ENCODE measurements at places on chromosomes 3 and 15. TPM values are rescaled to one million over a fixed set of nuclear protein-coding genes. Genes with fewer than 3 reads are reported as not detected.
A peak's percentile ranks its signal among the peaks of the same experiment; 100 is the strongest.

- DNase-seq: no peak
Observed at GRCh38 chr15:90838139-90838538, 30.2 kb upstream of the FURIN start.

DNA sequence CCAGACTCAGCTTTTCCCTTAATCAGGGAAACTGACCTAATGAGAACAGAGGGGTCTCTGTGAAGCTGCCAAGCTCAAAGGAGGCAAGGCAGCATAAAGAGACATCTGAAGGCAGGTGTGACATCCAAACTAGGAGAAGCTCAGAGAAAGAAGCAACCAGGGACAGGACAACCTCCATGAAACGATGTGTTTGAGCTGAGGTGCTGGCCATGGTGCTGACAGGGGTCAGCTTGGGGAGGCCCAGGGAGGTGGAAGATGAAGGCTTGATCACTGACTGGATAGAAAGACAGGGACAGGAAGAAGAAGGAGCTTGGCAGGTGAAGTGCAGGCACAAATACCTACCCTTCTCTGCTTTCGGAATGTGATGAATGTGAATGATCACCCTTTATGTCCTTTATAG, 179.5 kb upstream of the NSMCE3 start:
- peak; percentile 17 for DNase-seq

GRCh38 chr3:161221806-161222600, 892 bp downstream of the NMD3 start:
- DNase-seq: peak; percentile 61

DNA sequence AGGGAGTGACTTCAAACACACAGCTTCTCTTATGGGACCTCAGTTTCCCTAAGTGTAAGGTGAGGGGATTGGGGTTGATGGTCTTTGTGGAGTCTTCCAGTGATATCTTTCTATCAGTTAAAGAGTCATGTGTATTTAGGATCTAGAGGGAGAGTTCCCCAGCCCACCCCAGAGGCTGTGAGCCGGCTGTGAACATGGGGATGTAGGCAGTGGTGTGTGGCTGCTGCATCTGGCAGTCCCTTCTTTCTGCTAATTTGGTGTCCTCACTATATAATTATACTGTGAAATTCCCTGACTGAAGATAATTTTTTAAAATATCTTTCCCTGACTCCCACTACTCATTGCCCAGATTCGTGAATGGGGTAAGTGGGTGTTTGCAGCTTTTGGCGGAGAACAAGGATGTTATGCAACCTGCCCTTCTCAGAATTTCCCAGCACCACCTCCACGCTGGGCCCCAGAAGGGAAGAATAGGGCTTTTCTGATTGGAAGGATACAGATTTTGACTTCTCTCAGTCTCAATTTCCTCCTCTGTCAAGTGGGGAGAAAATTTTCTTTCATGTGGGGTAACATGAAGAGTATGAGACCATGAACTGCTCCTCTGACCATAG, 79.0 kb upstream of the RASGRF1 start:
- DNase-seq: no peak

DNA sequence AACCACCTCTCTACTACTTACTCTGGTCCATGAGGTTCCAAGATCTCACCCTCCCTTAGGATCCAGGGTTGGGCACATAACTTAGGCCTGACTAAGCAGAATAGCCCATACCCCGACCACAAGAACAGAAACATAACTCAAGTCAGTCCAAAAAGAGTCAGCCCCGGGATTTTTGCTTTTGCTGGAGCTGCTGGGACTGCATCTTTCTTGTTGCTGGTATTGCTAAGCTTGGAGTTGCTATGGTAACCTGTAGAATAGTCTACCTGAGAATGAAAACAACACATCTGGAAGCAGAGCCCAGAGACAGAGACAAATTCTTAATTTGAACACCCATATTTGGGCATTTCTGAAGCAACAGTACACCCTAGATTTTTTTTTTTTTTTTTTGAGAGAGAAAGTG, 6.5 kb downstream of the RUBCN start:
- no peak for DNase-seq

- no peak for DNase-seq
Observed at GRCh38 chr3:72158639-72159326, 373.8 kb upstream of the PROK2 start.

- DNase-seq: no peak
Observed at GRCh38 chr15:92770641-92771040, 115.1 kb upstream of the FAM174B start.

DNA sequence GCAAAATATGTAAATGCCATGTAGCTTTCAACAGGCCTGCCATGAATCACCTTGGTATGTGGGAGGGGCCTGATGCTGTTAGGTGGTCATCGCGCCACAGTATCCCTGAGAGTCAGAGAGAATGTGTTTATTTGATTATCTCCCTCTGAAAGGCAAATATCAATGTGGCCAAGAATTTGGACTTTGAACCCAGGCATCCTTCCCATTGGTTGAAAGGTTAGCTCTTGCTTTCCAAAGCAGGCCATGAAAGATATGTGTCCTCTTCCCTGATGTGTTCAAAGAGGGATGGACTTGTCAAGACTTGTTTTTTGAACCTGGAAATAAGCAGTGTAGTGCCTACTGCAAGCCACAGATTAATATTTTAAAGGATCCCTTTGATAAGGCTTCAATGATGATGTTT, 36.7 kb downstream of the SRP14 start:
- DNase-seq: no peak

- no peak for DNase-seq
Observed at GRCh38 chr3:20396335-20396734, 210.3 kb upstream of the SGO1 start.

- peak; percentile 64 for DNase-seq
Observed at GRCh38 chr3:136142592-136142991, 53.5 kb downstream of the MSL2 start.

GRCh38 chr3:5191555-5192304, 4.2 kb downstream of the EDEM1 start:
- no peak for DNase-seq

GRCh38 chr3:122312826-122313225, 12.2 kb upstream of the CSTA start:
- no peak for DNase-seq

DNA sequence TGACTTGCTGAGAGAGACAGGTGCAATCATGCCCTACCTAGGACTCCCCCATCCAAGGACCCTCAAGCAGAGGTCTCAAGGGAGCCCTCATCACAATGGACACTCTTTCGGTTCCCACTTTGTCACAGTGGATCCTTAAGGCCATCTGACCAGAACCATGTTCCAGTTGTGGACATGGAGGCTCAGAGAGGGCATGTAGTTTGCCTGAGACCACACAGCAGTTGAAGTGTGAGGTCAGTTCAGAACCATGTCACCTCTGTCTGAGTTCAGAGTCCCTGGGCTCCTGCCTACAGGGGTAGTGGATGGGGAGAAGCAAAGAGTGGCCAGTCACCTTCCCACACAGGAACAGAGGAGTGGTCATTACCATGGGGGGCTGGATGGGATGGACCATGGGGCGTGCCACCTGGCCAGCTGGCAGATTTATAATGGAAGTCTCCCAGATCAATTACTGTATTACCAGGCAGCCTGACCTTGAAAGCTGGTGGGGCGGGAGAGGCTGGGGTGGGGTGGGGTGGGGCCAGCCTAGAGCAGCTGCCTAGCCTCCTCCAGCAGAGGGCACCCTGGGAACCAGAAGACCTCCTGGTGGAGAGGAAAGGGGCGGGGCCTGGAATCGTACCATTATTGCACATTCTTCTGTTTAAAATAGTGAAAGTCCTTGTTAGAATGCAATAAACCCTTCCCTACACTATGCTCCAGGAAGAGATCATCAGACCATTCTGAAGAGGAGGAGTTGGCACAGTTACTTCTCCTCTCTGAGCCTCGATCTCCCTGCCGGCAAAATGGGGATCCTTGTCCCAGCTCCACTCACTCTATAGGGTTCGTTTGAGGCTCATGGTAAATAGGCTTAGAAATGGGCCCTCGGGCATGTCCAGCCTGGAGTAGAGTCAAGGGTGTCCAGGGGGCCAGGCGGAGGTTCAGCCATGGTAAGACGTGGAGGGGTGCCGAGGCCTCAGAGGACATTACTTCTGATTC, 26.9 kb upstream of the LINGO1 start:
- DNase-seq: peak; percentile 62

- DNase-seq: no peak
Observed at GRCh38 chr3:25547943-25548674, 116.6 kb downstream of the TOP2B start.

GRCh38 chr15:47218295-47218694, 499.0 kb upstream of the SEMA6D start:
- no peak for DNase-seq

DNA sequence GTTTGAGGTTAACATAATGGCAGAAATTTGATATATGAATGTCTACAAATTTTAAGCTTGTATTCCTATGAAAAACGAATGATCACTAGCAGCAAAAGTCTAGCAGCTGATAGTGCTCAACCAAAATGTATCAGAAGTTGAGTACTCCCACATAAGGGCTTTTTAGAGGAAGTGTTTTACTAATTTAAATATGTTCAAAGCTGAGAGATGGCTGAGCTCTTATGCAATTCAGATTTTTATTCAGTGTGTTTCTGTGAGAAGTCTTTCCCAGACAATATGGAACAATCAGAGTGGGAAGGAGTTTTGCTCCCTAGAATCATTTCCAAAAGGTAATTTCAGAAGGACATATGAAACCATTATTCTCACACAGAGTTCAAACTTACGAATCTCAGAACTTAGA, 327.0 kb downstream of the ZPLD1 start:
- no peak for DNase-seq

- DNase-seq: peak; percentile 88
Observed at GRCh38 chr15:68479406-68479805, 47.4 kb upstream of the ITGA11 start.

DNA sequence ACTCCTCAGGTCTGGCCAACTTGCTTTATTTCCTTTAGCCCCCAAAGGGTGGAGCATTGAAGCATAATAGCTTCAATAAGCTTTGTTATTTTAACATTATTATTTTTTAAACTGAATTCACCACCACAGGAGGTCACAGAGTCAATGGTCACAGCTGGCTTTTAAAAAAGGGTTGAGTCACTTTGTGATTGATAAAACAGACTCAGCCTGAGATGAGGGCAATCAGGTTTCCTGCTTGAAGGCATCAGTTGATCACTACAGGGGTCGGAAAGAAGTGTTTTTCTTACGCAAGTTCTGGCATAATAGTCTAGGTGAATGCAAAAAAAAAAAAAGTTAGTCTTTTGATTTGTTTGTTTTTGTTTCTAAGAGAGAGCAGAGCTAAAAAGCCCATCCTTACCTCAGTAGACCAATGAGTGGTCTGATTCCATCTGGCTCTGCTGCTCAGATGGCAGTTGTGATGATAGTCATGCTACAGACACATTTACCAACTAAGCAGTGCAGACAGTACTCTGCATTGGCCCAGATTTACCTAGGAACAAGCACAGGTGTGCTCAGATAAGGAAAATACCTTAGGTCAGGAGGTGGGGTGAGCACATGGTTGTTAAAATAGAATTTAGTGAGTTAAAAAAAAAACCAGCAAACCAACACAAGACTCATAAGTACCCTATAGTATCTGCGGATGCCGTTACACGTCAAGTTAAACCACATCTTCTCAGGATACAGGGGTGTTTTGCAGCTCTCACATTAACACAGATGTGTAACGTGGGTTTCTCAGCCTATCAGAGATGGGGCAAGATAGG, 22.6 kb downstream of the ZNF80 start:
- no peak for DNase-seq

DNA sequence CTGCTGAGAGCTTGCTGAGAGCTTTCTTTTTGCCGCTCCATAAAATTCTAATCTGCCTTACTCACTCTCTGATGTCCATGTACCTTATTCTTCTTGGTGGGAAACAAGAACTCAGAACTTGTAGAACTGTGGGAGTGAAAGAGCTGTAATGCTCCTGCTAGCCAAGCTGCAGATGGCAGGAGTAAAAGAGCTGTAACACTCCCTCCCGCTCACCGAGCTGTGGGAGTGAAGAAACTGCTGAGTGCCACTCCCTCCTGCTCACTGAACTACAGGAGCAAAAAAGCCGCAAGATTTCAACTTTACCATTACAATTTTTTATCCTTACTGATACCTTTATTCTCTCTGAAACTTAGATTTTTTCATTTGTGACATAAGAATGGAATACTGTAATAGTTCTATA, 199.1 kb downstream of the SI start:
- peak; percentile 4 for DNase-seq

- no peak for DNase-seq
Observed at GRCh38 chr3:39433642-39434041, 27.1 kb downstream of the RPSA start.

GRCh38 chr3:73575519-73575918, 49.2 kb downstream of the PDZRN3 start:
- DNase-seq: no peak

DNA sequence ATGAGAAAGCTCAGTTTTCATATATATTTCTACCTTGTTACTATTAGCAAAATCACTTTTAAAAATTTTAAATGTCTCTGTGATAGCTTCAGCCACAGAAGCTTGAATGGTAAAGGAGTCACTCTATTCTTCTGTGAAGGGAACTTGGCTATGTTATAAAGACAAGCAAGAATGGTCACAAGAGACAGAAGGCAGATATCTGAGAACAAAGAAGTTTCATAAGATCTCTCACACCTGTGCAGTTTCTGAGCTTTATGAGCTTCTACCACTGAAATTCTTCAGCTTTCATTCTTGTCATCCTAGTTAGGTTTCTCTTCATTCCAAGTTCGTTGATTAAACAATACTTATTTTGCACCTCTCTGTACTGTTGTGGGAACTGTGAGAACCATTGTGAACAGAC, 853.4 kb downstream of the IGSF11 start:
- no peak for DNase-seq

DNA sequence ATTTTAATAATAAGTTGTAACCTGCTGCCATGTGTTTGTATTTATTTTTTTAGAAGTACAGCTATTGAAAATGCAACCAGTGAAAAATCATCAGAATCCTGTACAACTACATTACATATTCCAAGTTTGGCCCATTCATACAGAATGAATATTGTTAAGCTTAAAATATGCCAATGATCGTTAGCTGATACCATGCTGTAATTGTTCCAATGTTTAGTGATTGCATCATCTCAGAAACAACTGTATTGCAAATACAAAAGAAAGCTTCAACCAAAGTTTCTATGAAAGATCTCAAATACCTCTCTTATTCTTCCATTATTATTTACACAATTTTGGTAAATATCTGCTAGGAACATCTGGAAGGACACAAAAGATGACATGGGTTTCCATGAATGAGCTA, 51.6 kb upstream of the ALCAM start:
- no peak for DNase-seq

DNA sequence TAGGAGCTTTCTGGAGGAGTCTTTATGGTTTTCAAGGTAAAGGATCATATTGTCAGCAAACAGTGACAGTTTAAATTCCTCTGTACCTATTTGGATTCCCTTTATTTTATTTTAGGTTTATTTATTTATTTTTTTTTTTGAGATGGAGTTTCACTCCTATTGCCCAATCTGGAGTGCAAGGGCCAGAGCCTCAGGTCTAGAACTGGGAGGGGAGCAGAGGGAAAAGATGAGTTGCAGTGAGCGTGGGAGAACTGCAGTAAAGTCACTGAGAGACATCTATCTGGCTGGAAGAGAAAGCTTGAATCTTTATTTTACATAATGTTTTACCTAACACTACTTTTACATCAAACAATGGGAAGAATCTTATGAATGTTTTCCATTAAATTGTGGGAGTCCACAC, 49.5 kb upstream of the GK5 start:
- DNase-seq: no peak

Gene ARL14
- total RNA-seq: 1.9 TPM

Gene RNU5B-1
- total RNA-seq: not detected

Gene ADGRG7
- 2.9 TPM for total RNA-seq

Gene CNTN4
- total RNA-seq: 40.0 TPM

Gene GUCA1C
- not detected for total RNA-seq

Gene ANAPC13
- total RNA-seq: 79.7 TPM

Gene KLHL40
- total RNA-seq: not detected

Gene IL17RD
- total RNA-seq: 5.8 TPM

Gene ENTPD3
- total RNA-seq: 0.48 TPM

Gene CX3CR1
- 6.5 TPM for total RNA-seq

Gene AADACL2
- total RNA-seq: 8.7 TPM

Gene ST8SIA2
- 1.7 TPM for total RNA-seq

Gene ZMYND10
- total RNA-seq: 5.3 TPM

All from umbilical cord (tissue), 2 donors.